ENCODE measurements at places on chromosomes 7 and 10. TPM values are rescaled to one million over a fixed set of nuclear protein-coding genes. Genes with fewer than 3 reads are reported as not detected.

Gene HOXA9
- not detected for total RNA-seq

Gene FAM241B
- 3.2 TPM for total RNA-seq

Gene MDH2
- total RNA-seq: 688 TPM

Gene WDR37
- 28.9 TPM for total RNA-seq

Gene NAT16
- not detected for total RNA-seq

Gene SBDS
- total RNA-seq: 210 TPM

Gene CLCN1
- total RNA-seq: not detected

Gene MINDY3
- total RNA-seq: 16.7 TPM

Gene TBRG4
- 82.4 TPM for total RNA-seq

Measured in Right ventricle myocardium inferior (tissue), 1 donor.